NCI-H1105 (cell line): ENCODE measurements at places on chromosomes 5 and 9.

- DNase-seq = no peak
These were observed 179.6 kb downstream of the LURAP1L start for GRCh38 chr9:12954441-12954840.

GRCh38 chr9:88835772-88836171, 155.5 kb upstream of the S1PR3 start:
- DNase-seq = no peak

- DNase-seq = no peak
These were observed 4.9 kb upstream of the CPLX2 start for GRCh38 chr5:175866377-175866907.

DNA sequence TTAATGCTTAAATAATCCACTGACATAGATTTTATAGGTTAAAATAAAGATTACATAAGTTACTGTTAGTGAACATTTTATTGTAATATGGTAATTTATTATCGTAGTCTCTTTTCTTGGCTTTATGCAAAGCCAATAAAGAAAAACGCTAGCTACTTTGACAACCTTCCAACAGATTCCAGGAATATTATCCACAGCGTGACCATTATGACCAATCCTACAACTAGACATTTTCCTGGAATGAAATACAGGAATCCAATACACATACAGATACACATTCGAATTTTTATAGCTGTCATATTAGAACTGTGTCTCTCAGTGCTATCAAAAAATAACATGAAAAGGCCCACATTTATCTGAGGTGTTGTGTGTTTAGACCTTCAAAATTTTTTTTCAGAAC, 13.1 kb downstream of the RPS23 start:
- DNase-seq = no peak
